ENCODE measurements at places on chromosomes 13 and 19.

GRCh38 chr13:79691826-79692225 lies 210.9 kb downstream of the NDFIP2 start:
- DNase-seq, result no peak

DNA sequence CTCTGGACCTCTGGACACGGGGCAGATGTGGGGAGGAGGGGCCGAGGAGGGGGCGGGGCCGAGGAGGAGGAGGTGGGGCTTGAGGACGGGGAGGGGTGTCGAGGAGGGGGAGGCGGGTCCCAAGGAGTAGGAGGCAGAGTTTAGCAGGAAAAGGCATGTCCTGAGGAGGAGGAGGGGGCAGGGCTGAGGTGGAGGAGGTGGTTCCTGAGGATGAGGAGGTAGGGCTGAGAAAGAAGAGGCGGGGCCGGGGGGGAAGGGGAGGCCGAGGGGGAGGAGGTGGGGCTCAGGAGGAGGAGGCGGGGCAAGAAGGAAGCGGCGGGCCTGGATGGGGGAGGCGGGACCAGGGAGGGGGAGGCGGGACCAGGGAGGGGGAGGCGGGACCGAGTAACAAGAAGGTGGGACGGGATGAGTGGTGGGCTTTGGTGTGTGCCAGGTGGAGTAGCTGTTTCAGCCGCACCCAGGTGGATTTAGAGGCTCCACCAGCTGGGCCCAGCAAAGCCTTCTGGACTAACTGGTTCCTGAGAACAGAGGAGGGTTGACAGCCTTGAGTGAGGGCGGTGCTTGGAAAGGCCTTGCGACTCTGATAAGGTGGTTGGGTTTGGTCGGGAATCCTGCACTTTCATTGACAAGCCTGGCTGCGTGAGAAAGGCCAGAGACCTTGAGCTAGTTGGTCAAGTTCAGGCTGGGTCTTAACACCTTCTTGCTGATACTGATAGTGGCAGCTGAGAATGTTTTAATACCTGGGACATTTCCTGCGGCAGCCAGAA lies 7.7 kb downstream of the TECR start:
- DNase-seq, result peak; percentile 57

- no peak for DNase-seq
Measured at GRCh38 chr19:313988-314815, 23.0 kb upstream of the PLPP2 start.

GRCh38 chr19:53644061-53644816 lies 12.4 kb downstream of the DPRX start:
- no peak for DNase-seq

DNA sequence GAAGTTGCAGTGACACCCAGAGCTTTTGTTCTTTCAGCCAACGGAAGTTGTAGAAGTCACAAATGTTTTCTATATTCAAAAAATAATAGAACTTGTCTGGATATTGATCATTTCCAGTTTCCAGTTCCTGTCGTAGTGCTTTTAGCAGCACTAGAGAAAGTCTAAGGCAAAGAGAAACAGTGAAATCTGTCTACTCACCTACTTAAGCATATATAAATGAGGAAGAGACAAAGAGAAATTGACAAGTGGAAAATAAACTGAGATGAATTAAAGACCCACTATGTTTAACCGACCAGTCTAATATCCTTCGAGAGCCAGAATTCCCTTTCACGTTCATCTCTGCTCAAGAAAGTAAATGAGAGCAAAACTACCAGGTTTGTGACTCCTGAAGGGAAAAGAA lies 36.7 kb downstream of the DACH1 start:
- DNase-seq, result no peak

DNA sequence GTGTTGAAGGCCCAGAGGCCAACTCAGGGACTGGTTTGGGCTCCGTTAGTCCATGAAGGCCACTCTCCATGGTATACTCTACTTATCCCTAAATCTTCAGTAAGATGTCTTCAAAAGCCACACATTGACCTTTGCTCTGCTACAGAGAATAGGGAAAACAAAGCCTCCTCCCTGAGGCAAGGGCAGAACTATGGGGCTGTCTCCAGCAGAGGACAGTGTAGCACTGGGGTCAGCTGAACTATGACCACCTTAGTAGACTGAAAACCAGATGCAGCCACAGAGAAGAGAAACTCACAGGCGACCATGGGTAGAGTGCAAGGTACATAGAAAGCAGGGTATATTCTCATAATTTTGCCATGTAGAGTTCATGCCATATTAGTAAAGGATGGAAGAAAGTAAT lies 587.4 kb downstream of the LMO7 start:
- DNase-seq, result no peak

DNA sequence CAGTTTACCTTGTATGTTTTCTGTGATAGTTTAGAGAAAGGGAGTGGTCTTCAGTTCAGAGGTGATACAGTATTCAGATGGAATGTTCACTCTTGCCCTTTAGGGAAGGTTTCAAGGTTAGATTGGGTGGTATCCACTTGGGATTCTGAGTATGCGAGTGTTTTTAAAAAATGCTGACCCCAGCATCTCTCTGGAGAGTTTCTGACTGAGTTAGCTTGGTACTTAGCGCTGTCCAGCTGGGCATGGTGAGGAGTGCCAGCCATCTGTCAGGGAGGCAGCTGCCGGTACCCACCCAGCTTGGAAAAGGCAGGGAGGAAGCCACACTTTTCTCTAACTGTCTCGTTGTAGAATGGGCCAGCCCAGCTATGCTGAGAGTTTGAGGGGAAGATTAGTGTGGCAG lies 63.3 kb downstream of the ARHGEF7 start:
- DNase-seq, result no peak

GRCh38 chr19:45124021-45124420 lies 31.0 kb downstream of the PPP1R37 start:
- no peak for DNase-seq

DNA sequence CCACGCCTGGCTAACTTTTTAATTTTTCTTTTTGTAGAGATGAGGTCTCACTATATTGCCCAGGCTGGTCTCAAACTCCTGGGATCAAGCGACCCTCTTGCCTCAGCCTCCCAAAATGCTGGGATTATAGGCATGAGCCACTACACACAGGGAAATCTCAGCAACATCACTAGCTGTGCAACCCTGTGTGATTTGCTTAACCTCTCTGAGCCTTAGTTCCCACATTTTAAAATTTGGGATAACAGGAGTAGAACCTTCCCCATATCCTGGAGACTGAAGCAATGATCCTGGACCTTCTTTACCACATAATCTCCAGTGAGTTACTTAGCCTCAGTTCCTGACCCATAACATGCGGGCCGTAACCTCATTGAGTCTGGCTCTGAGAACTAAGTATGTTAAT lies 139.1 kb downstream of the IER2 start:
- no peak for DNase-seq

DNA sequence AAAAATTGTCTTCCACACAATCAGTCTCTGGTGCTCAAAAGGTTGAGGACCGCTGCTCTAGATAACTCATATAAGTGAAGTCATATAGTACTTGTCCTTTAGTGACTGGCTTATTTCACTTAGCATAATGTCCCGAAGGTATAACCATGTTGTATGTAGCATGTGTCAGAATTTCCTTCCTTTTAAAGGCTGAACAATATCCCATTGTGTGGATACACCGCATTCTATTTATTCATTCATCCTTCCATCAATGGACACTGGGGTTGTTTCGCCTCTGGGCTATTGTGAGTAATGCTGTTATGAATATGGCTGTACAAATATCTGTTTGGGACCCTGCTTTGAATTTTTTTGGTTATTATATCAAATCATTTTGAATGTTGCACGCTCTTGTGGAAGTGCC lies 4.6 kb upstream of the LYPD5 start:
- DNase-seq, result no peak

DNA sequence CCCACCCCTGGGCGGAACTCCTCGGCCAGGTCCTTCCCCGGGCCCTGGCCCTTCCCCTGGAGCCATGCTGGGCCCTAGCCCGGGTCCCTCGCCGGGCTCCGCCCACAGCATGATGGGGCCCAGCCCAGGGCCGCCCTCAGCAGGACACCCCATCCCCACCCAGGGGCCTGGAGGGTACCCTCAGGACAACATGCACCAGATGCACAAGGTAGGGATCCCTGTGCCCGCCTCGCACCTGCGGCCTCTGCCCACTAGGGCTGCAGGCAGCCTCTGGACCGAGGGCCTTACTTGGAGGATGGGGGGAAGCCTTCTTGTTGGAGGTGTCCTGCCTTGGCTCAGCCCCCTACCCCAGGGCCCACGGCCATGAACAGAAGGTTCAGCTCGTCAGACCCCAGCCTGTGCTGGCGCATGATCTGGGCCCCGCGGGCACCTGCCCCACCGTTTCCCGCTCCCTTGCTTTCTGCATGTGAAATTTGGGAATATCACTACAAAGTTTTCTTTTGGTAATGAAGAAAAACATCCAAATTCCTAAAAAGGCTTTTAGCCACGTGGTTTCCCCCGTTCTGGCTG lies 23.4 kb downstream of the SMARCA4 start:
- no peak for DNase-seq

GRCh38 chr13:44147233-44147632 lies 226.4 kb upstream of the SERP2 start:
- DNase-seq, result no peak

DNA sequence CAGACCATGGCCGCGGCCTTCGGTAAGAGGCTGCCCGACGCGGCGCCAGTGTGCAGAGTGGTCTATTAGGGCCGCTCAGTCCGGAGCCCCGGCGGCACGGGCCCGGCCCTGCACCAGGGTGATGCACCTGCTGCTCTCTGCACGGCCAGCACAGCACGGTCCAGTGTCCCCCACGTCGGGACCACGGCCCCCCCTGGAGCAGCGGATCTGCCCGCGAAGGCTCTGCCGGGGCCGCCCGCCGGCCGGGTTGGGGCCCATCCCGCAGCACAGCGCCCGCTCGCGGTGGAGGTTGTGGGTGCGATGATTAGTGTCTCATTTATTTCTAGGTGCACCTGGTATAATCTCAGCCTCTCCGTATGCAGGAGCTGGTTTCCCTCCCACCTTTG lies 7.9 kb downstream of the PTBP1 start:
- no peak for DNase-seq

GRCh38 chr19:29400917-29401711 lies 124.7 kb upstream of the VSTM2B start:
- DNase-seq, result no peak

- no peak for DNase-seq
Measured at GRCh38 chr19:18418483-18419194, 559 bp upstream of the SSBP4 start.

- no peak for DNase-seq
Measured at GRCh38 chr13:33340631-33341030, 55.1 kb upstream of the STARD13 start.

GRCh38 chr19:34225659-34226015 lies 28.7 kb upstream of the GARRE1 start:
- no peak for DNase-seq

- no peak for DNase-seq
Measured at GRCh38 chr19:1997353-1998233, 17.9 kb downstream of the BTBD2 start.

GRCh38 chr13:23909606-23910005 lies 12.3 kb upstream of the C1QTNF9B start:
- no peak for DNase-seq

DNA sequence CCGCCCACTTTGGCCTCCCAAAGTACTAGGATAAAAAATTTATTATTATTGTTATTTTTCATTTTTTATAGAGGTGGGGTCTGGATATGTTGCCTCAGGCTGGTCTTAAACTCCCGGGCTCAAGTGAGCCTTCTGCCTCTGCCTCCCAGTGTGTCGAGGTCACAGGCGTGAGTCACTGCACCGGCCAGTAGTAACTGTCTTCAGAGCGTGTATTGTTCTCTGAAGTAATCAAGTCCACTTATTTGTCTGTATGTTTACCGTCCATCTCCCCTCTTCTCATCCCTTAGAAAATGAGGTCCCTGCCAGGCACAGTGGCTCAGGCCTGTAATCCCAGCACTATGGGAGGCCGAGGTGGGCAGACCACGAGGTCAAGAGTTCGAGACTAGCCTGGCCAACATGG lies 18.2 kb upstream of the SULT2B1 start:
- no peak for DNase-seq

GRCh38 chr19:47013041-47013517 lies 6.6 kb upstream of the NPAS1 start:
- peak; percentile 83 for DNase-seq

GRCh38 chr19:10927730-10928562 lies 493 bp downstream of the YIPF2 start:
- DNase-seq, result no peak

GRCh38 chr13:87344176-87344575 lies 327.0 kb upstream of the SLITRK5 start:
- no peak for DNase-seq

GRCh38 chr19:49570997-49571676 lies 9.2 kb downstream of the NOSIP start:
- peak; percentile 63 for DNase-seq

- no peak for DNase-seq
Measured at GRCh38 chr19:37692956-37693620, 26.5 kb downstream of the ZNF607 start.

GRCh38 chr19:33676999-33677665 lies 55.4 kb downstream of the CHST8 start:
- peak; percentile 72 for DNase-seq

DNA sequence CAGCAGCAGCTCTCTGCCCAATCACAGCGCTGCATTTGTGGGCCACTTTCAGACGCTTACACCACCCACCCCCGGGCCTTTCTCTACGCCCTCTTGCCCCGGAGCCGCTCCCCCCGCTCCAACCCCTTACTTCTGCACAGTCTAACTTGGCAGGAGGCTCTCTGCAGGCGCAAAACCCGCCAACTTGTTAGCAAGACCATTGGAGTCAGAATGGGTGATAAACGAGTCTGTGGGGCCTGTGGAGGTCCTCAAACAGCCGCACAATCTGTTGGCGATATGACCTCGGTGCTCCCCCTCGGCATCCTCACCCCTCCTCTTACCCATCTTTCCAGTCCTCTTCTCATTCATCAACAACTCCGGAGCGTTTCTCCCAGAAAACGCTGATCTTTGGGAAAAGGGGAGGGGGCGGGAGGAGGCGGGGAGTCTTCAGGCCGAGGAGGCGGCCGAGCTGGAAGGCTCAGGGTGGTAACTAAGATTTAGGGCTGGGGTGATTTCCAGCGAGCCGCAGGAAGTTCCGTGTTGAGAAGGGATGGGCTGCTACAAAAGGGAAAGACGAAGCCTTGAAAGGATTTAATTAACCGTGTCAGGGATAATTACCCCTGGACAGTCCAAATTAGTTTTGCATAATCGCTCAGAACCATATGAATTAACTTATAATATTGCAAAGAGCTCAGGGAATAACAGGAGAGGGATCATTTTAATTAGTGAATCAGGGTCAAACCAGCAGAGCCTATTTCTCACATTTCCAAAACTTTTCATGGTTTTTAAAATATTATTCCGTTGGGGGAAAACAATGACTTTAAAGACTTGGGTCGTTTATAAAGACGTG lies 4.1 kb downstream of the SOX21 start:
- DNase-seq, result no peak

GRCh38 chr13:62626771-62627170 lies 1211.1 kb upstream of the PCDH20 start:
- no peak for DNase-seq

GRCh38 chr13:73782450-73783449 lies 351.5 kb downstream of the KLF12 start:
- DNase-seq, result no peak

DNA sequence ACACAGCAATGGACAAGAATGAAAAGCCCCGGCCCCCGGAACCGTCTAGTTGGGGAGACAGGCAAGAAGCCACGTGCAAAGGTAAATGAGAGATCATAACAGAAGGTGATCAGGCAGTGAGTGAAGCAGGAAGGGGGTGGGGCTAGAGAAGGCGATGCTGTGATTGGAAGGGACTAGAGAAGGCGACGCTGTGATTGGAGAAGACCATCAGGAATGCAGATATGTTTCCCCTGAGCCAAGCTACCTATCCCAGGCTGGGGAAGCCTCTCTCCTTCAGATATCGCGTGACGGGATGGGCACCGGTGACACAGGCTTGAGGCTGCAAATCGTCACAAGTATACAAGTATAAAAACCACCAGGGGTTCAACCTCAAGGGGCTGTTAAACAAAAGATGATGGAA lies 21.8 kb downstream of the DCAF15 start:
- DNase-seq, result peak; percentile 53

- no peak for DNase-seq
Measured at GRCh38 chr13:42396501-42396900, 124.5 kb downstream of the AKAP11 start.

Data from BE2C (cell line).